OCI-LY7 (cell line): ENCODE measurements at places on chromosomes 5 and 9. TPM values are rescaled to one million over a fixed set of nuclear protein-coding genes. Genes with fewer than 3 reads are reported as not detected.

GRCh38 chr9:73736270-73736669 is 584.6 kb downstream of the ANXA1 start:
- DNase-seq: no peak

DNA sequence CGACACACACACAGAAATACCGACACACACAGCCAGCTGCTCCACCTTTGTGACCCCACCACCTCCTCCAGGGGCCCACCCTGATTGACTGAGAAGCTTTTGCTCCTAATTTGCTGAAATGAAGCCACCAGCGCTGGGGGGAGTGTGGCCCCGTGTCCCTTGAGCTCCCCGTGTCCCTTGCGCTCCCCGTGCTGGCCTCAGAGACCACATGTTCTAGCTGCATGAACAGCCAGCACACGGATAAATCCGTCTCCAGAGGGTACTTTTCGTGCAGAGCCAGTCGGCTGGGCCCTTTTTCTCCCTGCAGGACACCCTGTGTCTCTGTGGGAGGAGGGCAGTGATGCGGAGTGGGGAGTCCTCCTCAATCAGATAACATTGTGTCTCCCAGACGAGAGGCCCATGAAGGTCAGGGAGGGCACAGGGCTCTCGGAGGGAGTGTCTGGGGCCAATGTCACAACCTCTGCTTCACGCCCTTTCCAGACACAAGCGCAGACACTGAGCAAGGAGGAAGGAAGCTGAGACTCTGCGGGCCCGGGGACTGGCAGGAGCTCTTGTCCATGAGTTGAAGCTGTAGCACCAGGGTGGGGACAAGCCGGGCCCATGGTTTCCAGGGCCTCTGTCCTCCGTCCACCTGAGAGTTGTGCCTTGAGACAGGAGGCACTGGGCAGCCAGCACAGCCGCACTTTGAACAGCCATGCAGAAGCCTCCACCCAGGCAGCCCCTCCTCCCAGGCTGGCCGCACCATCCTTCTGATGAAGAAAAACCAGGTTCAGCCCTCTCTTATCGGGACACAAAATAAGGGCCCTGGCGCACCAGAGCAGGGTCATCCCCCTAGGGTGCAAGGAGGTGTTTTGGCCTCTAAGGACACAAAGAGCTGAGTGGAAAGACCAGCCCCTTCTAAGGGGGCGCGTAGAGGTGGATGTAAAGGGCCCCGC is 36.4 kb upstream of the SLC6A19 start:
- no peak for DNase-seq

DNA sequence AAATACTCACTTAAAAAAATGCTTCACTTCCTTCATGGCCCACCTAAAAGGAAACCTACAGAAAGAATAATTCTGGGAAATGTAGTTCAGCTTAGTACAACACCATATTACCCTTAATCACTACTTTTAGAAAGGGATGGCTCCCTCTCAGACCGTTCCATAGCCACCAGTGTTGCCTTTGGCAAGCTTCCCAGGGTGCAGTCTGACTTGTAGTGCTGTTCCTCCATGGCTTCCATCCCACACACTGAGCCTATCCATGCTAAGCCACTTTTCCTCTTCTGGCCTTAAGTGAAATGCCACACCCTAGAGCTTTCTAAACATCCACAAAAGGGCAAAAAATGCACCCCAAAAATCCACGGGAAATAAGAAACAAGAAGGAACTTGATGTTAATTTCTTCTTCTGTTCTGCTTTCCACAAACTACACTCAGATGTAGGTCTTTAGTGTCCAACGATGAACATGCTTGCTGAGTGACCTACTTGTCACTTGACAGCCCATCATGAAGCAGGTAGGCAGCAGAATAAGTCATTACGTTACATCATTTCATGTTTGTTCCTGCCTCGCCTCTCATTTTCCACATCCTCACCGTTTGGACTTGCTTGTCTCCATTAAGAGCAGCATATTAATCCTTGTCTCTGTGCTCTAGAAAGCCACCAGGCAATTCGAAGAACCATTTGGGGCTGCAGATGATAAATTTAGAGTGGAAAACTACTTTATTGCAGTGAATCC is 391.1 kb upstream of the GRAMD2B start:
- no peak for DNase-seq

DNA sequence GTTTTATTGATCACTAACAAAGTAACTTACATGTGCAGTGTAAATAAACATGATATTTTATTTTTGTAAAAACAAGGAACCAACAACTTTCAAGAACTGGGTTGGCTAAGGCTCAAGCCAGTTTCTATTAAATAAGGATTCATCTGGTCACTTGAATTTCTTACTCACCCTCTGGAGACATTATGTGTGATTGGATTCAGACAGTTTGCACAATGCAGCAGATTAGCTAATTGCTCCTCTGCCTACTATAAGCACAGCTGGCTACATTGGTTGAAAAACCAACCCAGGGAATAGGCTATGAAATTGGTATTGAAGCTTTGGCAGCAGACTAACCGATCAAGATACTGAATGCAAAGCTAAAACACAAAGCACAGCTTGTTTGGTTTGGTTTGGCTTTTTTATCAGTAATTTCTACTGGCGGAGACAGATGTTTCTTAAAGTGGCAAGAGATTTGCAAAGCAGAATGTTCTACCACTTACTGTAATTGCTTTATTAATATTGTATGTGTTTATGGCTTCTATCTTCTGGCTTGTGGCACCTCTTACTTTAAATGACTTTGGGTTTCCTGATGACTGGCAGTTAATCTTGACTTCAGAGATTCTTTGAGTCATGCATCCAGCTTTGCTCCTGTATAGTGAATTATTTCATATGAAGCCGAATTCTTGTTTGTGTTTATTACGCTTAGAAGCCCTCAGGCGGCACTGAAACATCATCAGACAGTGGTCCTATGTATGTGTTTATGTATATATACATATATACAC is 231.5 kb downstream of the MPDZ start:
- DNase-seq: no peak

Gene BTNL8
- total RNA-seq: not detected in 2 replicates

DNA sequence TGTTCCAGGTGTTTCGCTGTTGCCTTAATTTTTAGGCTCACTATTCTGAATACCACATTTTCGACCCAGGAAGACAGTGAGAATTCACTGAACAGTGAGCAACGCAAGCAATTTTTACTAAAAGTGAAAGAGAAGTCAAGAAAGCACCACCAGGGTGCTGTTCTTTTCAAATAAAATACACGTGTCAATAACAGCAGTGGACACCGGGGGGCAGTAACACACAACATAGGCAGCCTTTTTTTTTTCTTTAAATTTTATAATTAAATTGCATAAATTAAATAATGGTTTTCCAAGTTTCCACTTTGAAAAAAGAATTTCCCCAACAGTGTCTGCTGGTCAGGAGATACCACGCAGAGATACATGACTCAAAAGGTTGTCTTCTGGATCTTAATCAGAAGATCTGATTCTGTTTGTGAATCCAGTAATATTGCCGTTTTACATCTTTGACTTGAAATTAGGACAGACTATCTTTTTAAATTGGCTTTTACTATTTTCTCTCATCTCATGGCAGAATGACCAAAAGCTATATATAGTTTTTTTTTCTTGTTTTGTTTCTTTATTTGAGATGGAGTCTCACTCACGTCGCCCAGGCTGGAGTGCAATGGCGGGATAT is 47.1 kb upstream of the SH3GL2 start:
- DNase-seq: peak; percentile 29

Gene CDC20B
- total RNA-seq: not detected in 2 replicates

- DNase-seq: no peak
Measured at GRCh38 chr9:111094433-111094924, 56.2 kb upstream of the LPAR1 start.

Gene MPDZ
- not detected in 2 replicates for total RNA-seq

DNA sequence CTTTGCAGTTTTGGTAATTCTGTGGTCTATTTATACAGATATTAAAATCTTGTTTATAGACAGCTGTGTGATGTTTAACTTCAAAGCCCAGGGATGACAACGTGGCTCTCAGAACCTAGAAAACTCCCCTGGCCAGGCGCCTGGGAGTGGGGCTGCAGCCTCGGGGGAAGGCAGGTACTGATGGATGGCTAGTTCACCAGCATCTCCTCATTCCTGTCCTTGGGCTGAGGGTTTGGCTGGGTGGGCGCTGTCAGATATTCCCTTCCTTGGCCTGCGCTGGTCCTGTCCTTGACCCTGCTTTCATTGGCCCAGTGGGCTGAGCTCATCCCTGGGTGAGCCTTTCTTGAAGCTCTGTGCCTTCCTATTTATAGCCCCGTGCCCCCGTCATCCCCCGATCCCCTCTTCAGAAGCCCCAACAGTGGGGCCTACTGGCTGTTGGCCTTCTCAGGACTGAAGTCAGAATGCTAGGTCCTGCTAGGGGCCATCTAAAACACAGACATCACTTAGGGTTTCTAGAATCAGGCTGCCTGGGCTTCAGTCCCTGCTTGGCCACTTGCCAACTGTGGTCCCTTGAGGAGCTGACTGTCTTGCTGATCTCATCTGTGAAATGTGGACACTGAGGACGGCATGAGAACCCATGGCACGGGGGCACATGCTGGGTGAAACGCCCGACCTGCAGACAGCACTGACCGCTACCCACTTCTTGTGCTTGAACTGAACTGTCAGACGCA is 20.9 kb downstream of the SH3GLB2 start:
- no peak for DNase-seq

DNA sequence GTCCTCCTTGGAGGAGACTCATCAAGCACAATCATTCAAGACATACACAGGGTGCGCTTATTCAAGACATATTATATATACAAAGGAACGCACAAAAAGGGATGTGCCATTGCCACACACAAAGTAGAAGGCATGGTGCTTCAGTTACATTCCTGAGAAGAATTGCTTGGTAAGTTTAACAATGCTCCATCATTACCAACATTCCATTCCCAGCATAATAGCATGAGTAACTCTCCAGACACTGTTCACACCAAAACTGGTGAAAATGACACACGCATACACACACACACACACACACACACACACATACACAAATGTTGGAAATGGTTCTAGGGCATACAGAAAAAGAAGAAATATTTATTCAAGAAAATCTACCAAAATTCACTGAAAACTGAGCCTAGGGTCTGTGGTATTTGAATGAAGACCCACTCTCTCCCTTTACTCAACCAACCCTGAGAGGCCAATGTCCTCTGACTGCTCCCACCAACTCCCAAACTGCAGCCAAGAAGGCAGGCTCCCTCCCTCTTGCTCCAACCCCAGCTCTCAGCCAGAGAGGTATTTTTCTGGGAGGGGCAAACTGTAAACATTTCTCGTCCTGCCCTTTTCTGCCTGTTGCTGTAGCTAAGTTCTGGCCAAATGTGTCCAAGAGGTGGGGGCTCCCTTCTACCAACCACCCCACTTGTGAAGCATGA is 19.9 kb downstream of the UGT3A1 start:
- no peak for DNase-seq

DNA sequence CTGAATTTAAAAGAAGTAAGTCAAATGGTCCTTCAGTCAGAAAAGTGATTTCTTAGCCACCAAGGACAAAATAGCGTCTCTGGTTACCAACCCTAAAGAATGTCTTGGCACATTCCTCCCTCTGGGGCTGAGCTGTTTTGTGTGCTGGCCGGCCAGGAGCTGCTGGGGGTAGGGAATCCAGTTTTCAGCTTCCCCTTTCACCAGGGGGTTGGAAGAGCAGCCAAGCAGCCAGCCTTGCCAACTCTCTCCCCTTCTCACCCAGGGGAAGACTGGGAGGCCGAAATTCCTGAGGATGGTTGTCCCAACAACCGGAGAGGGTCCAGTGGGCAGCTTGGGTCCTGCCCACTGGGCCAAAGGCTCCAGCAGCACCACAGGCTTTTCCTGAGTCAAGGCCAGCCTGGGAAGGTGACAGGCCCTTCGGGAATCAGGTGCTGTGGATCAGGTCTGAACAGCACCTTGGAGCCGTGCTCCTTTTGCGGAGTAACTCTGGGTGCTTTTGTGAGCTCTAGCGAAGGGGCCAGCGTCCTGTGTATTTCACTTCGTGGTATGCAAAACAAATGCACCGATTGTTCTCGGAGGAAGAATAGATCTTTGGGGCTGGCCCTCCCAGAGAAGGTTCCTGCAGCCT is 4.2 kb downstream of the WWC1 start:
- no peak for DNase-seq

GRCh38 chr9:97623946-97624345 is 9.2 kb downstream of the TSTD2 start:
- no peak for DNase-seq

Gene SPINK7
- not detected in 2 replicates for total RNA-seq
